Thymus (tissue), 14 donors: ENCODE measurements at places on chromosomes 6 and 20. TPM values are rescaled to one million over a fixed set of nuclear protein-coding genes. Genes with fewer than 3 reads are reported as not detected.

- no peaks in the 10 kb centered on the region for H3K4me1 ChIP-seq
- H3K4me3 ChIP-seq: no peak overlapping the region
- DNase-seq: no peak
- no peaks in the 10 kb centered on the region for H3K27me3 ChIP-seq
- H3K27ac ChIP-seq: no peak overlapping the region
Observed at GRCh38 chr20:11995805-11996567, 78.3 kb downstream of the BTBD3 start.

Gene ELOVL4
- total RNA-seq: 41.6 TPM

Gene HLA-DRB5
- total RNA-seq: 266 TPM

Gene OR2H2
- not detected for total RNA-seq

- no peaks in the 10 kb centered on the region for H3K4me1 ChIP-seq
- H3K27ac ChIP-seq: no peak overlapping the region
- H3K4me3 ChIP-seq: no peak overlapping the region
- H3K36me3 ChIP-seq: no peaks in the 10 kb centered on the region
Observed at GRCh38 chr20:37464611-37465010, 56.4 kb upstream of the NNAT start.

DNA sequence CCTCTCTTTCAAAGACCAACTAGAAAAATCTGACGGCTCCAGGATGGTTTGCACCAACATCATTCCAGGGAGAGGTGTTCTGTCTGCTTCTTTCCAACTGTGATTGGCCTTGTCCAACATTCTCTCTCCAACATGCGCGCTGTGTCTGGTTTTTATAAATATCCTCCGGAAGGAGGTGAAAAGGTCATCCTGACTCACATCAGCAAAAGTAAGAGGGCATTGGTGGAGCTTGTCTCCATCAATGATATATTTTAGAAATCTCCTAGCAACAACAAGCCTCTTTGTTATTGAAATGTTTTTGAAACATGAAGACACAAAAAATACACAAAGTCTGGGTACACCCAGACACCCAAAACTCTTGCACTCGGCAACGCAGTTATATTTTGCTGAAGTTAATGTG, 475.3 kb upstream of the JARID2 start:
- no peaks in the 10 kb centered on the region for H3K36me3 ChIP-seq
- no peak overlapping the region for H3K27ac ChIP-seq
- DNase-seq: no peak
- peaks cover 6% of the 10 kb centered on the region for H3K4me1 ChIP-seq

DNA sequence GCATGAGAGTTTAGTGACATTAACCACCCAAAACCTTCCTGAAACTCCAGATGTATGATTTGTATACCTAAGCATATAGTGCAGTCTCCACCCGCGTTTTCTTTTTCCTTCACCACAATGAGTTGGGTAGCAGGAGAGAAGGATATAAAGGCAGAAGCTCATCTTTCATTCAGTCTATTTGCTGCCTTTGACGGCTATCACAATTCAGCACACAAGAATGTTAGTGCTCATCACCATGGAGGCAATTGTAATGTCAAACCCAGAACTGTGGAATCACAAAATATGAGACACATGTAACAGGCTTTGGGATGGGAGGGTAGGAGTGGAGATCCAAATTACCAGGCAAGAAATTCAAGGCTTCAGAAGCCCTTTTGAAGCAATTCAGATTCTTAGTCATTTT, 17.6 kb downstream of the ZHX3 start:
- no peak for DNase-seq
- H3K4me1 ChIP-seq: no peaks in the 10 kb centered on the region
- H3K36me3 ChIP-seq: no peaks in the 10 kb centered on the region
- no peak overlapping the region for H3K27ac ChIP-seq

Gene BEND6
- 1.1 TPM for total RNA-seq

- H3K36me3 ChIP-seq: peaks cover 33% of the 10 kb centered on the region
- H3K27ac ChIP-seq: no peak overlapping the region
- H3K4me1 ChIP-seq: no peaks in the 10 kb centered on the region
- no peaks in the 10 kb centered on the region for H3K27me3 ChIP-seq
- DNase-seq: no peak
- no peak overlapping the region for H3K4me3 ChIP-seq
Observed at GRCh38 chr6:135481783-135482369, 15.7 kb downstream of the AHI1 start.

Gene TNF
- total RNA-seq: 3.5 TPM

GRCh38 chr6:168247443-168248147, 72.0 kb downstream of the DACT2 start:
- H3K36me3 ChIP-seq: no peaks in the 10 kb centered on the region
- H3K27me3 ChIP-seq: no peaks in the 10 kb centered on the region
- DNase-seq: no peak

DNA sequence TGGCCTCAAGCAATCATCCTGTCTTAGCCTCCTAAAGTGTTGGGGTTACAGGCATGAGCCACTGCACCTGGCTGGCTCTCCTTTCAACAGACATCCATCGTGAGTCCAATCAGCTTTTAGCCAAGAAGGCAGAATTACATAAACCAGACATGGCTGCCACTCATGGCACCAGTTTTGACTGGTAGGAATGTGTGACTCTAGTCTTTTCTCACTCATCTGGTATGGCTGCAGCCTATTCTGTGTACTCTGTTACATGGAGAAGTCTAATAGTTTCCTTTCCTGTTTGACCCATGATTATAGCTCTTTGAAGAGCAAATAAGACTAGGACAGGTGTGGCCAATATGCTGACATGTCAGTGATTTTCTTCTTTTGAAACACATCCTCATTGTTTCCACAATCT, 27.0 kb upstream of the RNF144B start:
- DNase-seq: no peak
- H3K27me3 ChIP-seq: no peaks in the 10 kb centered on the region
- no peak overlapping the region for H3K27ac ChIP-seq
- H3K36me3 ChIP-seq: no peaks in the 10 kb centered on the region

Gene NR2E1
- total RNA-seq: 0.05 TPM

GRCh38 chr20:57826666-57827287, 117.0 kb upstream of the PMEPA1 start:
- no peak overlapping the region for H3K27ac ChIP-seq
- no peak overlapping the region for H3K4me3 ChIP-seq
- no peaks in the 10 kb centered on the region for H3K27me3 ChIP-seq
- no peaks in the 10 kb centered on the region for H3K36me3 ChIP-seq

- no peak overlapping the region for H3K27ac ChIP-seq
- no peaks in the 10 kb centered on the region for H3K27me3 ChIP-seq
- DNase-seq: no peak
Observed at GRCh38 chr6:40417031-40417430, 170.1 kb downstream of the LRFN2 start.

Gene HACE1
- total RNA-seq: 9.9 TPM

- peak overlapping the region; percentile 80 for H3K4me3 ChIP-seq
- H3K27ac ChIP-seq: peak overlapping the region; percentile 75
- no peaks in the 10 kb centered on the region for H3K36me3 ChIP-seq
- H3K4me1 ChIP-seq: peaks cover 10% of the 10 kb centered on the region
Observed at GRCh38 chr6:71287926-71288227, 734 bp upstream of the OGFRL1 start.

DNA sequence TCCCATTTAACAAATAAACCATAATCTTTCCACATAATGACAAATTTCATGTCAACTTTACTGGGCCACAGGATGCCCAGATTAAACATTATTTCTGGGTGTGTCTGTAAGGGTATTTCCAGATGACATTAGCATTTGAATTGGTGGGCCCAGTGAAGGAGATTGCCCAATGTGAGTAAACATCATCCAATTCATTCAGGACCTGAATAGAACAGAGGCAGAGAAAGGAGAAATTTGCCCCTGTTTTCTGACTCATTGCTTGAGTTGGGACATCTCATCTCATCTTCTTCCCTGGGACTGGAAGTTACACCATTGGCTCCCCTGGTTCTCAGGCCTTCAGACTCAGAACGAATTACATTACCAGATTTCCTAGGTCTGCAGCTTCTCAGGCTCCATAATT, 142.9 kb downstream of the TPBG start:
- H3K4me3 ChIP-seq: no peak overlapping the region
- H3K4me1 ChIP-seq: no peaks in the 10 kb centered on the region
- H3K36me3 ChIP-seq: no peaks in the 10 kb centered on the region
- DNase-seq: no peak
- H3K27ac ChIP-seq: no peak overlapping the region

GRCh38 chr20:34984756-34985261, 29.1 kb downstream of the MYH7B start:
- H3K36me3 ChIP-seq: no peaks in the 10 kb centered on the region
- no peaks in the 10 kb centered on the region for H3K27me3 ChIP-seq
- H3K27ac ChIP-seq: no peak overlapping the region
- DNase-seq: no peak
- peaks cover 2% of the 10 kb centered on the region for H3K4me1 ChIP-seq

DNA sequence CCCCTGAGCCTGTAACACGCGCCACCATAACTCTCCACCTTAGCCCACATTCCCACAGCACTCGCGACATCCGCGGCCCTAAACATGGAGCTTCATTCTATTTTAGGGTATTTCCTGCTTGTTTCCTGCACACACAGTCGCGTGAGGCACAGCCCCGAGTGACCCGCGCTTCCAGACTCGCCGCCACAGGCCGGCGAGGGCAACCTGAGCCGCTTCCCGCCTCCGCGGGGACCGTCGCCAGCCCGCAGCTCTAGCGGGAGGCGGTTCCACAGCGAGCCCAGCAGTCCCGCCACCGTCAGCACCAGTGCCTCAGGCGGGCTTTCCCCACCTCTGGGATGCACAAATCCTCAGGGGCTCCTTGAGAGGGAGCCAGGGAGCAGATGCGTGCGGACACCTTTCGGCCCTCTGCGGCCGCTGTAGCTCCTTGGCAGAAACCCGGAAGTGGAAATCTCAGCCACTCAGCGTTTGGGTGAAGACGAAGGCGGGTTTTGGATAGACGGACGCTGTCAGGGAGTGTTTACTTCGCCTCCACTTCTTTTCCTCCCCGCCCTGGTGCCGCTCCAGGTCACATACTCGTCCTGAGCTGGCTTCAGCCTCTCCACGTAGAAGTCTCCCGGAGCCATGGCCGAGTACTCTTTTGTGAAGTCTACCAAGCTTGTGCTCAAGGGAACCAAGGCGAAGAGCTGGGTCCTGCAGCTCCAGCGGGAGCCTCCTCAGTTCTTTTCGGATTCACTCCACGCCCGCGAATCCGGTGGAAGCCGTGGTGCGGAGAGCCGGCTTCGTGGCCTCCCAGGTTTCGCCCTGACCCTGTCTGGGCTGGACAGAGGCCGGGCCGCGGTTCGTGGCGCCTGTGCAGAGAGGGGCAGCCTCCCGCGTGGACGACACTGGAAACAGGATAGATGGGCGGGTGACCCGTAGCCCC, 2177.4 kb upstream of the DEFB115 start:
- no peak overlapping the region for H3K4me3 ChIP-seq
- H3K27me3 ChIP-seq: no peaks in the 10 kb centered on the region
- no peak overlapping the region for H3K27ac ChIP-seq
- H3K36me3 ChIP-seq: no peaks in the 10 kb centered on the region

DNA sequence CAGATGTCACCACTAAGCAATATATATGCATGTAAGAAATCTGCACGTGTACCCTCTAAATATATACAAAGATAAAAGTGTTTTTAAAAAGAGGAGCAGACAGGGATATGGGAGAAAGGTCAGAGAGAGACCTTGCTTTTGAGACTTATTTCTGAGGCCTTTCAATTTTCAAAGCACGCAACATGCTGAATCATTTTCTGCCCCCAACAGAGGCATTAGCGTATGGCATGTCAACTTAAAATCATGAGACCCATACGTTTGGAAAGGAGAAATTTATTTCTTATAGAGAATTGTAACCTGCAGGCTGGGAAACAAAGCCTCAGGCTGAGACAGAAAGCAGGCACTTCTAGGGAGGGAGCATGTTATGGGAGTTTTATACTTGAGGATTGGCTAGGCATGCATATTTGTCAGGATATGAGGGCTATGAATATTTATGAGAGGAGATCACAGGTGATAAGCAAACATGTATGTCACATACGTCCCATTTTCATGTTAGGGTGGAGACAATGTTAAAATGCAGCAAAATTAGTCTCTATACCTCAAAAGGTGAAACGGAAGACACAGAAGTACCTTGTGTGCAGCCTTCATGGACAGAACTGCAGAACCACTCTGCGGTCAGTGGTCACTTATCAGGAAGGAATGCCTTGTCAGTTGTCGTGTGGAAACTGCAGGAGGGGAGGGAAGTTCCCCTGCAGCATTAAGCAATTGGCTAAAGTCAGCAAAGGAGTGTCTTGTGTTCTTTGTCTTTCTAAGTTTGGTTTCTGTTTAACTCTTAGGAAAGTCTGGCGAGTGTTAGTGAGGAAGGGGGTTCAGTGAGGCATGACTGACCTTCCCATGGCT, 6.3 kb upstream of the GABRR2 start:
- no peaks in the 10 kb centered on the region for H3K27me3 ChIP-seq
- H3K4me1 ChIP-seq: no peaks in the 10 kb centered on the region
- no peak overlapping the region for H3K4me3 ChIP-seq
- peaks cover 7% of the 10 kb centered on the region for H3K36me3 ChIP-seq
- DNase-seq: no peak

- no peaks in the 10 kb centered on the region for H3K4me1 ChIP-seq
- no peak overlapping the region for H3K27ac ChIP-seq
- H3K36me3 ChIP-seq: no peaks in the 10 kb centered on the region
- DNase-seq: no peak
- H3K4me3 ChIP-seq: no peak overlapping the region
Observed at GRCh38 chr20:47428851-47429336, 72.4 kb upstream of the ZMYND8 start.

- no peak overlapping the region for H3K27ac ChIP-seq
- no peaks in the 10 kb centered on the region for H3K4me1 ChIP-seq
- no peaks in the 10 kb centered on the region for H3K27me3 ChIP-seq
- H3K4me3 ChIP-seq: no peak overlapping the region
- DNase-seq: no peak
- H3K36me3 ChIP-seq: no peaks in the 10 kb centered on the region
Observed at GRCh38 chr6:29232725-29233124, 62.0 kb downstream of the OR2J2 start.

- no peaks in the 10 kb centered on the region for H3K36me3 ChIP-seq
- H3K4me1 ChIP-seq: no peaks in the 10 kb centered on the region
- no peak for DNase-seq
- H3K27me3 ChIP-seq: no peaks in the 10 kb centered on the region
- no peak overlapping the region for H3K4me3 ChIP-seq
Observed at GRCh38 chr6:34906826-34907225, 17.8 kb downstream of the ANKS1A start.
